ENCODE measurements at places on chromosomes 6 and 20.

DNA sequence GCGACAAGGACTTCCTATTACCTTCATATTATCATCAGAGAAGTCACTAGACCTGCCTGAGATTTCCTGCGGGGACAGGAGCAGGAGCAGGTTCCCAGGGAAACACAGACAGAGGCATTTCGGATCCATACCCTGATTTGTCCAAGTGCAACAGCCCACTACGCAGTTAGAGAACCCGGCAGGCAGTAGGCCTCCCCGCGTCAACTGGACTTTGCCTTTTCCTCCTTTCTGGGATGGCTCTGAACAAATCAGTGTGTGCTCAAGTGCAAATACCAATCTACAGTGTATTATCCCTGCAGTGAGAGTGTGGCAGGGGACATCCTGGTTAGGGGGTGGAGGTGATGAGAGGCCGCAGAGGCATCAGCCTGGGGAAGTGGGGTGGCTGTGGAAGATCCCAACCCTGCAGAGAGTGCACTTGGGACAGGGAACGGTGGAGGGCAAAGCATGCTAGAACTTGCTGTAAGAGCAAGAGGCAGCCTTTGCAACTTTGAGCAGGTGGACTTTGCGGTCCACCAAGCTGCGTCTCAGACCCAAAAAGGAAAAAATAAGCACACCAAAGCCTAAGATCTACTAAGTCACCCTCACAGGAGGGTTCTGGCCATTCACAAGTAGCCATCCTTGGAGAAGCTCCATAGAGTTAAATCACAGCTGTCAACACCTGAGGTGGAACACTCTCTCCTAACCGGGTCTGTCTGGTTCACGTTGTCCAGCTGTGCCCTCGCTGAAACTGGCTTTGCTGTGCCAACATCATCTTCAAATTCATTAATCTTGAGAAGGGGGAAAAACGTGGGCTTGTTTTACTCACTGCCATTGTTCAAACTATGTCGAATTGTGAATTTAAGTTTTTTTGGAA lies 159.1 kb downstream of the ZDHHC14 start:
- DNase-seq = no peak

- DNase-seq = no peak
Observed at GRCh38 chr6:45605971-45606370, 228.2 kb upstream of the SUPT3H start.

- no peak for DNase-seq
Observed at GRCh38 chr6:168641446-168641845, 200.5 kb downstream of the SMOC2 start.

DNA sequence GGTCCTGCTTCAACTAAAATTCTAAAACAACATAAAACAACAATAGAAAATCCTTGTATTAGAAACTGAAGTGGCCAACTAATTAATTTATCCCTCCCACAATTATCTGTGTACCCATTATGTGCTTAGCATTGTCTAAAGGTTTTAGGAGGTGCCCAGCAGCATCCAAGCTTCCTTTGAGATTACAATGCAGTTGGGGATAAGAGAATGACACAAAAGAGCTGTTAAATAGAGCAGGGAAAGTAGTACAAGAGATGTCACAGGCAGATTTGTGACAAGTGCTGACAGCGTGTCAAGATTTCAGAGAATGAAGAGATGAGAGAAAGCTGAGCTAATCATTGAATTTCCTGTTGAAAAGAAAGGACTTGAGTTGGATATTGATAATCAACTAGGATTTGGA lies 204.8 kb downstream of the OTOR start:
- DNase-seq = no peak

DNA sequence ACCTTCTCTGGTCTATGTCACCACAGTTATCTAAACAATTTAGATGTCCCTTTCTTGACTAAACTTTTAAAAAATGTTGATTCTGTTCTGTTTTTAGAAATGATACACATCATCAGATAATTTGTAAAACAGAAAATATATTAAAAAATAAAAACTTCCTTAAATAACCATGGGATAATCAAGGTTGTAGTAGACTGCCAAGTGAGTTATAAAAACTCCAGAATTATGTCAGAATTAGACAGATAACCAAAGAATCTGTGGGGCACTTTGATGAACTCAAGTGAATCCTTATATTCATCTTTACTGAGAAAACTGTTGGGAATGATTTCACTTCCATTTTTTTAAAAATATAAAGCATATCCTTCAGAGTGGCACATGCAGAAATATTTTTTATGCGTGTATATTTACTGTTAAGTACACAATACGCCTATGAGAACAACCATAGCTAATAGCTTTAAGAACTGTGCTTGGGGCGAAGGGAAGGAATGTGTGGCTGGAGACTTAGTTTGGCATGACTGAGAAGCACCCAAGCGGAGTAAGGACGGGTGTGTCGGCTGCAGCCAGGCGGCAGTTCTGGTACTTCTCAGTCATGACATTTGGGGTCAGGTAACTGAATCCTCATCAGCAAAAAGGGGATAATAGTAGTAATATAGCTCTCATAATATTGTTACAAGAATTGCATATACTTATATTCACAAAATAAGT lies 604.7 kb upstream of the CITED2 start:
- DNase-seq = no peak

DNA sequence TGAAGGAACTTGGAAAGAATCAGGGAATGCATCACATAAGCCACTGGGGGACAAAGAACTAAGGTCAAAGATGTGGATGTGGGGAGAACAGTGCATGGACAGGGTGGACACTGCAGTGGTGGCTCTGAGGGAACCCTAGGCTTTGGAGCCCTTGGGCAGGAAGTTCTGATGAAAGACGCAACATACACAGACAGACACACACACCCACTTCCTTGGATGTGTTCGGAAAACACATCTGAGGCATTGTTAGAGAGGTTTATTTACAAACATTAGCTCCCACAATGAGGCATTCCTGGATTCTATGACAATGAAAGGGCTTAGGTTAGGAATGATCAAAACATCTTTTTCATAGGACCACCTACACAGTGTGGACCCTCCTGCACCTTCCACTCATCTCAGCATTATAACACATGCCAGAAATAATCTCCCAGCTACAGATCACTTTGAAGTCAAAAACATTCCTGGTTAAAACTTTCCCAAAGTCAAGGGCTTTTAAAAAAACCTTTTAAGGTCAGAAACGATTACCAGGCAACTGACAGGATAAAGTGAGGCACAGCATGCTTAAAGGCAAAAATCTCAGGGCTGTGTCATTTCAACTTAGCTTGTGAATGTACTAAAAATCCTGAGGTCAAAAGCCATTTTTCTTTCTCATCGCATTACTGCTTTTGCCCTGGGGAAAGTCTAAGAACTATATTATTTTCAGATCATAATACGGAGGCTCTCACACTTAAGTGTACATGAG lies 6.4 kb upstream of the METTL24 start:
- DNase-seq = no peak

DNA sequence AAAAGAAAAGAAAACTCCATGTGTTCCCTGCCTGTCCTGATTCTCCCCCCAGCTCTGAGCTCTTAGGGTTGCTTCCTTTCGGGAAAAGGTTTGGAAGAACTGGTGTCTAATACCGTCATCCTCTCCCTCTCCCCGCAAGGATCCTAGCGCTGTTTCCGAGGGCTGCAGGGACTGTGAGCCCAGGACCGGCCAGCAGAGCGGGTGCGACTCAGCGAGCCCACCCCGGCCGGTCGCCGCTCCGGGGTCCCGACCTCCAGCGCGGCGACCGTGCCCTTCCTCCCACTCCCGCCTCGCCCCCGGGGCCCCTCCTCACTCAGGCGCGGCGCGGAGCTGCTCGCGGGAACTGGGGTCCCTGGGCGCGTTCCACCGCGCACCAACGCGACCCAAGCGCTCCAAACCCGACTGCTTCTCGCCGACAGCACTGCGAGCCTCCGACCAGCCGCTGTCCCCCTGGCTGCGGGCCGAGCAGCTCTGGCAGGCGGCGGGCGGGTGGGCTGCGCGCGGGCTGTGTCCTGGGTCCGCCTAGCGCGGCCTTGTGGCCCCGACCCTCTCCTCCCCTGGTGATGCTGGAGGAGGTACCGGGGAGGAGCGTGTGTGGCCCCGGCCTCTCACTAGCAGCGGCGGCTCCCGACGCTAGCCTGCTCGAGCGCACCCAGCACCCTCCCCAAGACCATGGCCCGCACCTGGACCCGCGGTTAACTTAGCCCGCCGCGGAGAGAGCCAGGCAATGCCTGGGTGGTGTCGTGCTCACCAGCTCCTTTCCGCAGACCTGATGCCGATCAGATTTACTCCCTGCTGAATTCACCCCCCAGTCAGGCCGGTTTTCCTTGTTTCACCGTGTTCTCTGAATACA lies at the start of gene PLA2G7:
TSS of gene PLA2G7 (minus strand) at position 509 of the 853 bp plus-strand sequence. CDS start 12,484 bp downstream, outside the sequence.
- DNase-seq = no peak

GRCh38 chr6:25485821-25486534 lies 166.0 kb upstream of the SCGN start:
- no peak for DNase-seq

- DNase-seq = no peak
Observed at GRCh38 chr6:12992770-12993169, 276.2 kb downstream of the PHACTR1 start.

GRCh38 chr6:7763881-7764280 lies 38.0 kb downstream of the BMP6 start:
- DNase-seq = no peak

- no peak for DNase-seq
Observed at GRCh38 chr20:47791084-47791599, 5.9 kb upstream of the SULF2 start.

DNA sequence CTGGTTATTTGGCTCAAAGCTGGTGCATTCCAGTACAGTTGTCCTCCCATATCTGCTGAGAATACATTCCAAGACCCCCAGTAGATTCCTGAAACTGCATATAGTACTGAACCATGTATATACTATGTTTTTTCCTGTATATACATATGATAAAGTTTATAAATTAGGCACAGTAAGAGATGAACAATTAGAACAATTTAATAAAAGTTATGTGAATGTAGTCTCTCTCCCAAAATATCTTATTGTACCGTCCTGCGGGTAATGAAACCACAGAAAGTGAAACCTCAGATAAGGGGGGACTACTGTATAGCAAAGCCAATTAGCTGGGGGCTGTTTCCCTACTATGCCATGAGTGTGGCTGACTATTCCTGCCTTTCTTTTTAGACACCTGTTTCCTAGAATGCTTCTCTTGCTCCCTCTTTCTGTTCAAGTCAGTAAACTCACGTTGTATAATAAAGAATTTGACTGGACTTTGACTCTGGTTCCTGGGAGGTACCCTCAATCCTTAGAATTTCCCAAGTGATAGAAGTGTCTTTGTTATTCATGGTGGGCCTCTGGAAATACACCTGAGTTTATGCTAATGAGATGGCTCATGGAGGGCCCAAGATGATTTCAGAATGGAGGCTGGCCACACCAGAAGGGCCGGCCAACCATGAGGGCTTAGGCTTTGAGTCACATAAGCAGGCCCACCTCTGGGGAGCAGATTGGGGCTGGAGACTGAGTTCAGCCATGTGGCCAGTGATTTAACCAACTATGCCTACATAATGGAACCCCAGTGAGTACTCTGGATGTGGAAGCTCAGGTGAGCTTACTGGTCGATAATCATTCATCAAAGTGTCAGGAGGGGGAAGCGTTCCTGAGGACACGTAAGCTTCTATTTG lies 689 bp upstream of the BLOC1S5 start:
- DNase-seq = peak; percentile 1

DNA sequence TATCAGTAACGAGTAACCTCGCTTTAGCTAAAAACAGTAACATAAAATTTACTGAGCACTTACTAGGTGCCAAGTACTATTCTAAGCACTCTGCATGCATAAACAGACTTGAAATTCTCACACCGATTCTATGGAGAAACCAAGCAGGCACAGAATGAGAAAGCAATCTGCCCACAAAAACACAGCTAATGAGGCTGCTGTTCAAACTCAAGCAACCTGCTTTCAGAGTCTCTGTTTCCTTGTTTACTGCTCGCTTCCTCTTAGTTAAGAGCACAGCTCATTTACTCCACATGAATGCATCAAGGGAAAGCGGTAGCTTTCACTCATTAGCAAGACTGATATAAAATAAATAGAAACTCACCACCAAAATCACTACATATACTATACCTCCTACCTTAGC lies 37.4 kb downstream of the PRKN start:
- DNase-seq = no peak

Data from stimulated activated naive B cell treated with anti-CD40 and anti-IgM and Interleukin-4, amounts not matched to agents 10 μg/mL and 1 μg/mL and 100 μg/mL, for 72 hours (primary cell).